ENCODE measurements at places on chromosomes 7 and 10.

- DNase-seq = no peak
Observed at GRCh38 chr7:50397320-50397970, 52.7 kb downstream of the FIGNL1 start.

- no peak for DNase-seq
Observed at GRCh38 chr7:7819442-7820247, 101.2 kb upstream of the RPA3 start.

DNA sequence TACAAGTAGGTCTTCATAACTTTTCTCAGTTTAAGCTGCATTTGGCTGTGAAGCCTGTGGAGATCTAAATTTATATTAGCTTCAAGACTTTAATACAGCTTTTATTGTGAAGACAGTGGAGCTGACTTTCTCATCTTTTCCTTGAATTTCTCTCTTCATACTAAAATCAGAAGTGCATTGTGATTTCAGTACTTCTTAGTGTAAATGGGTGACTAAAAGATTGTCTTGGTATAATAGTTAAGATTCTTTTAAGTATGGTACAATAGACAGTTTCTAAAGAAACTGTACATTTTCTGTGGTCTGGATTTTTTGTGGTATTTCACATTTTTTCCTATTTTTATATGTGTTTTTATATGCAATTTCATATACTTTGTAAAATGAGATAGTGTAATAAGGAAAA, 21.0 kb upstream of the DDX21 start:
- no peak for DNase-seq

- DNase-seq = no peak
Observed at GRCh38 chr10:29295813-29296212, 6.9 kb downstream of the LYZL1 start.

DNA sequence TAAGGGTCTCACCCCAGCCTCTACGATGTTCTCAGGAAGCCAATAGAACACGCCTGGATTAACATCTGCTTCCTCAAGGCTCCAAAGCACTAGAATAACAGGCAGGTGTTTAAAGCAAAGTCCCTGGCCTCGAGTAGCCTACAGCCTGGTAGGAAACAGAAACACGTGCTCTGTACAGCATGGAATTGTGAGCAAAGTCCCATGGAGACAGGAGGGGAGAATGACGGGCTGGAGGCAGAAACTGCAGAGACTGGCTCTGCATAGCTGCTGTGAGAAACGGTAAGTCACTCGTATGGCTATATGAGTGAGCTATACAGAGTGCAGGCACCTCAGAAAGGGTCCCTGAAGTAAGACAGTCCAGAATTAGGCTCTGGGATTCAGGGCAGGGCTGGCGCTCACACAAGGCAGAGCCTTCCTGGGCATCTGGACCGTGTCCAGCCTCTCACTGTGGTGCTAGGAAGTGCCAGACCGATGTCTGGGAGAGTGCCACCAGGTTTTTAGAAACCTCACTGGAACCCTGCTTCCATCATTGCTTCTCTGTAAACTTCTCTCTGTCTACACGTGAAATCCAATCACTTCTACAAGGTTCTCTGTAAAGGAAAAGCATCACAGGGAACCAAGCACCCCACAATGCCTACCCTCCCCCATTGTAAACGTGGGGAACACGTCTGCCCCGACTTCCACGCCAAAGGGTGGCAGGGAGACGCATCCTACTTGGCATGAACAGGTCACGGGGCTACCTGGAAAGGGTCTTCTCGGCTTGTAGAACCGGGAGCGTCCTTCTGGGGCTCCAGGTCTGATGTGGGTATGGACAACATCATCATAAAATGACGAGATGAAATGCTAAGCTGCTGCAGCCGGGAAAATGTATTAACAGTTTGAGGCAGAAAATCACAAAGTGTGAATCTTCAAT, 38.8 kb upstream of the SHH start:
- no peak for DNase-seq

DNA sequence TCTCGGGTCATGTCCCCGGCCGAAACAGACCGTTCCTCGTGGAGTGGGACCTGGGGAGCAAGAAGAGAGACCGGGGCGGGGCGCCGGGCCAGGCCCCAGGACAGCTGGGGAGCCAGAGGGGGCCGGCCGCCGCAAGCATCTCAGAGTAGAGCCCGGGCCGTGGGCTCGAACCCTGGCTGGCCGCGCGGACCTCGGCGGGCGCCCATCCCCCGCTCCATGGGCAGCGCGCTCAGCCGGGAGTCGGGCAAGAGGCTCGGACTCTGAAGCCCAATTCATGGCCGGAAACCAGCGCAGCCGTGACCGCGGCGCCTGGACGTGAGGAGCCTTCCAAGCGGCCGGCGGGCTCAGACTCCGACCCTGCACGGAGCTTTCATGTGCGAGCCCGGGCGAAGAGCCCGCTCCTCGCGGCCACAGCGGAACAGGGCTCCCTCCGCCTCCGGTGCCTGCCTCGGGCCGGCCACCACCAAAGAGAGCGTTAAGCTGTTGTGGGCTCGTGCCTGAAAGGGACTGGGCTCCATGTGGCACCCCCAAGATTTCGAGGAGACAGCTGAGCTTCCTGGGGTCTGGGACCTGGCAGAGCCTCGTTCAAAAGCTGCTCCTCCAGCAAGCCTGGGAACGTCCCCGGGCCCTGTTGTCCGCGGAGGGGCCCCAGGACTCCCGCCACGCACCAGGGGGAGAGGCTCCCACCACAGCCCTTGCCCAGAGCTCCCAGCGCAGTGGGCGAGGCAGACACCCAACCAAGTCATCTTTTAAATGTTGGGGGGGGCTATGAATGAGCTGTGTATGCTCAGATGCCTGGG, 757 bp upstream of the GRID1 start:
- DNase-seq = no peak

DNA sequence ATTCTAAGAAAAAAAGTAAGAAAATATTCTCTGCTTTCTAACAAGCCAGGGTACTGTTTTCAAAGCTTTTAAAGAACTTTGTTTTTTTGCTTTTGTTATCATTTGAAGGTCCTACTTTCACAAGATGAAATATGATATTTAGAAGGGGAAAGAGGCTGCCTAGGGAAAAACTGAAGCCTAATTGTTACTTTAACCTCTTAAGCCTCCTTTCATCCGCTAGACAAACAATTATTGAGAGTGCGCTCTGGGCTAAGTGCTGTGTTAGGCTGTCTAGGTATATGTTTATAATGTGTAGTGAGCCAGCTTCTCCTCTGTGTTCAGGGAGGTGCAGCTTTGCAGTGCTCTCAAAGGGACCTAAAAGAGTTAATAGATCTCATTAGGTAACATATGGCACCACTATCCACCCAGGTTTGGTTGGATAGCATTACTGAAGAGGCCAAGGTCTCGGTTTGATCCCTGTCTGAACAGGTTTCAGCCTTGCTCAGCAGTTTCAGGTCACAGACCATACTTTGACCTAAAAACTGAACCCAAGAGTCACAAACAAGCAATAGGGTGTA, 17.9 kb downstream of the PDK4 start:
- DNase-seq = no peak

DNA sequence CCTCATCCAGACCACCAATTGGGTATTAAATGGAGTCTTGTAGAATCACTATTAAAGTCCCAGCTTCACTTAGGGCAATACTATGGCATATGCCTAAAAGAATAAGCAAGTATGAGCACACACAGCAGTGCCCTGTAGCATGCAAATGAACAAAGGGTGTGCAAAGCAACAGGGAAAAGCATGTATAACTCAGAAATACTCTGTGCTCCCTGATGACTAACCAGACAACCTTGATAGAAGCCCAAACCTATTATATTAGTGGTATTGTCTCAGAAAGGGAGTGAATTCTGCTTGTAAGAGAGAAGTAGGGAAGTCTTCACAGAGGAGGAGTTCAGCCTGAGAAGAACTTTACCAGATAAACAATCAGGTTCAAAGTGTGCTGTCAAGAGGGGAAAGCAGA, 131.2 kb downstream of the DGKI start:
- no peak for DNase-seq

- DNase-seq = no peak
Observed at GRCh38 chr7:114242992-114243507, 171.6 kb upstream of the FOXP2 start.

- no peak for DNase-seq
Observed at GRCh38 chr10:88162852-88163251, 299.4 kb downstream of the PTEN start.

- no peak for DNase-seq
Observed at GRCh38 chr10:123996302-123996701, 97.1 kb downstream of the CHST15 start.

DNA sequence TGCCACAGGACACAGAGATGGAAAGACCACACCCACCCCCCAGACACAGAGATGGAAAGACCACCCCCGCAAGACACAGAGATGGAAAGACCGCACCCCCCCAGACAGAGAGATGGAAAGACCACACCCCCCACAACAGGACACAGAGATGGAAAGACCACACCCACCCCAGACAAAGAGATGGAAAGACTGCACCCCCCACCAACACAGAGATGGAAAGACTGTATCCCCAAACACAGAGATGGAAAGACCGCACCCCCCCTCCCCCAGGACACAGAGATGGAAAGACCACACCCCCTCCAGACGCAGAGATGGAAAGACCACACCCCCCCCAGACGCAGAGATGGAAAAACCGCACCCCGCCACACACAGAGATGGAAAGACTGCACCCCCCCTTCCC, 8.0 kb downstream of the ZNF511 start:
- DNase-seq = no peak

DNA sequence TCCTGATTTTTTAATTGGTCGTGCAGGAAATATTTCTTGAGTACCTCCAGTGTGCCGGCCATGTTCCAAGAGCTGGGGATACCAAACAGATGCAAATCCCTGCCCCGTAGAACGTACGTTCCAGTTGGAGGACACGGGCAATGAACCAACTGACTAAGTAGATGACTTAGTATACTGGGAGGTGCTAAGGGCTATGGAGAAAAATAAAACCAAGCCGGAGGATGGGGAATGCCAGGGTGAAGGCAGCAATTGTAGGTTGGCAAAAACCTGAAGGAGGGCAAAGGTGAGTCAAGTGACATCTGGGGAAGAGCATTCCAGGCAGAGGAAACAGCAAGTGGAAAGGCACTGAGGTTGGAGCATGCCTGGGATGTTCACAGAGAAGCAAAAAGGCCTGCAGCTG, 6.8 kb upstream of the VSIR start:
- no peak for DNase-seq

- no peak for DNase-seq
Observed at GRCh38 chr10:12382956-12383531, 33.7 kb downstream of the CAMK1D start.

DNA sequence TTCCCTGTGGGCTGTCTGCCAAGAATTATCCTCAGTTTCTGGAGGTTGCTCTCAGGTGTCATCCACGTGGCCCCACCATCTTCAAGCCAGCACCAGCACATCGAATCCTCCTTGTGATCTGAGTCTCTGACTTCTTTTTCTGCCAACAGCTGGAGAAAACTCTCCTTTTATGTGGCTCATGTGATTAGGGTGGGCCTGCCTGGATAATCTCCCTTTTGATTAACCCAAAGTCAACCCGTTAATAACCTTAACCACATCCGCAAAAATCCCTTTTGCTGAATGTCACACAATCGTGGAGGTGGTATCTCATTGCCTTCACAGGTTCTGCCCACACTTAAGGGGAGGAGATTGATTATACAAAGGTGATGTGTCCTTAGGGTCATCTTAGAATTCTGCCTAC, 73.8 kb downstream of the LRGUK start:
- no peak for DNase-seq

- no peak for DNase-seq
Observed at GRCh38 chr7:141700848-141701371, 1.1 kb downstream of the DENND11 start.

- no peak for DNase-seq
Observed at GRCh38 chr10:43188702-43189101, 50.5 kb downstream of the CSGALNACT2 start.

GRCh38 chr10:106520698-106521097, 643.8 kb downstream of the SORCS1 start:
- no peak for DNase-seq

- no peak for DNase-seq
Observed at GRCh38 chr10:123783296-123783695, 108.3 kb downstream of the CPXM2 start.

- no peak for DNase-seq
Observed at GRCh38 chr10:84908491-84908890, 580.1 kb downstream of the CCSER2 start.

- DNase-seq = no peak
Observed at GRCh38 chr7:90409667-90410066, 6.4 kb downstream of the CLDN12 start.

DNA sequence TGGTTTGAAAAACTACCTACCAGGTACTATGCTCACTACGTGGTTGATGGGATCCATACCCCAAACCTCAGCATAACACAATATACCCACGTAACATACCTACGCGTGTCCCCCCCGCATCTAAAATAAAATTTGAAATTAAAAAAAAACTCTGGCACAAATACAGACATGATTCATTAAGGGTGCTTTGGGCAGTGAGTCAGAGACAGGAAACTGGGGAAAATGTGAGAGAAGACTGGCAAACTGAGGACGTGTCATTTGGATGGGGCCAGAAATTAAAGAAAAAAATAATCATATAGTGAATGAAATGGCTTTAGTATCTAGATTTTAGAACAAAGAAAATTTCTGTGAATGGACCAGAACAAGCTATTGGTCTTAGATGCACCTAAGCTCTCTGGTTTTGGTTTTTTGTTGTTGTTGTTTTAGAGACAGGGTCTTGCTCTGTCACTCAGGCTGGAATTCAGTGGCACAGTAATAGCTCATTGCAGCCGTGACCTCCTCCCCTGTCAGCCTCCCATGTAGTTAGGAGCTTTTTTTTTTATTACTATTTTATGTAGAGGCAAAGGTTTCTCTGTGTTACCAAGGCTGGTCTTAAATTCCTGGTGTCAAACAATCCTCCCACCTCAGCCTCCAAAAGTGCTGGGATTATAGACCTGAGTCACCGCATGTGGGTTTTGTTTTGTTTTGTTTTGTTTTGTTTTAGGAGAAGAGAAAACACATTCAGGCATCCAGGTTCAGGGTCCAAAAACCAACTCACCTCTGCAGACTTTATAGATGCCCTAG, 5.9 kb upstream of the PRSS58 start:
- peak; percentile 38 for DNase-seq

DNA sequence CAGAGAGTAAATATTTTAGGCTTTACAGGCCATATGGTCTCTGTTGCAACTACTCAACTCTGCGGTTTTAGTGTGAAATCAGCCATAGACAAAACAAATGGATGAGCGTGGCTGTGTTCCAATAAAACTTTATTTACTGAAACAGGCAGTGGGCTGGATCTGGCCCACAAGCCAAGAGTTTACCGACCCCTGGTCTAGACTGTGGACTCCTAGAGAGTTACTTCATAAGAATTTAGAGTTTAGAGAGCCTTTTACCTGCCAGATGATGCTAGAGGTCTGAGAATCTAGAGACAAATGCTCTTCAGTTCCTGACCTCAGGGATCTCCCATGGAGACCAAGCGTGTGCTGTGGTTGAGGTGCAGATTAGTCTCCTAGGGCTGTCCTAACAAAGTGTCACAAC, 174.8 kb downstream of the PTEN start:
- no peak for DNase-seq

DNA sequence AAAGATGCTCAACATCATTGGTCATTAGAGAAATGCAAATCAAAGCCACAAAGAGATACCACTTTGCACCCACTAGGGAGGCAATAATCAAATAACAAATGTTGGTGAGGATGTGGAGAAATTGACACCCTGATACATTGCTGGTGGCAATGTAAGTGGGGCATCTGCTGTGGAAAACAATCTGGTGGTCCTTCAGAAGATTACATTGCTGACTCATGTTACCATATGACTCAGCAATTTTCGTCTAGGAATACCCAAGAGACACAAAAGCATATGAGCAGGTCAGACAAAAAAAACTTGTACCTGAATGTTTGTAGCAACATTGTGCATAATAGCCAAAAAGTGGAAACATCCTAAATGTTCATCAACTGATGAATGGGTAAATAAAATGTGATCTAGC, 4.9 kb upstream of the CLDN3 start:
- DNase-seq = no peak
